ENCODE measurements at places on chromosomes 2 and 18.

DNA sequence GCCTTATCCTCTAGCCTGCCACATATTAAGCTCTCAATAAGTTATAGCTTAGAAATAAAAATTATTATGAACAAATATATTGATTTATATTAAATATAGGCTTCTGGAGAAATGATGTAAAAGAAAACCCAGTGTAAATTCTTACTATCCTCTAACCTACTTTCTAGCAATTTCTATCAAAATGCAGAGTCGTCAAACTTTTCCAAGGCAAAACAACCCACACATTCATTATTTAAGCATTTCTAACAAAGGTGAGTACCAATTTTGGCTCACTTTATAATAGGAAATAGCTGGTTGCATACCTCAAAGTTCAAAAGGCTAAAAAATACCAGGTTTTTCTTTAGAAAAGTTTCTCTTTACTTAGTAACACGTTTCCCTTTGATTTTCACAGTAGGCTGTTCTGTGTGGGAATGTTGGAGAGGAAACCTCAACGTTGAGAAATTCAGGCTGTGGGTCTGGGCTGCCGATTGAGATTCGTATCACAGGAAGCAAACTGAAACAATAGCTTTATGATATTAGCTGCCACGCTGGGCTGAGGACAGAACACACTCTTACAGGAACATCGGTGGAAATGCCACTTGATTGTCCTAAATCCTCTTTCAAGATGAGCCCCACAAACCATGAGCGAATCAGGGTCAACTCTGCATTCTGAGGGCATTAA is 53.0 kb downstream of the EPAS1 start:
- no peak for DNase-seq

- DNase-seq = no peak
Measured at GRCh38 chr2:163077241-163077640, 238.7 kb upstream of the KCNH7 start.

DNA sequence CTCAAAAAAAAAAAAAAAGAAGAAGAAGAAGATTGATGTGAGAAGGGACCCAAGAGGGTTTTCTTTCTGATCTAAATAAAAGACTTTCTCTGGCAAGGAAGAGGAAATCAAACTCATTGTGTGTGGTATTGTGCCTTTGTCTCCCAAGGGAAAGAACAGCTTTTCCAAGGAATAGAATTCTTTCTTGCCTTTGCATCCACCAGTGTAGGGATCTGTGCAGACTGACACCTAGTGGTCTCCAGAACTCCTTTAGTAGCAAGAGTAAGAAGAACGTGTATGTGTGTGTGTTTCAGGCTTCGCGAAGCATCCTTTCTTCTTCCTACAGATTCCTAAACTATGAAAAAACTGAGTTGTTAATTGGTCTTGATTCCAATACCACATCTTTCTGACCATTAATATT is 33.5 kb upstream of the CRIM1 start:
- DNase-seq = no peak

DNA sequence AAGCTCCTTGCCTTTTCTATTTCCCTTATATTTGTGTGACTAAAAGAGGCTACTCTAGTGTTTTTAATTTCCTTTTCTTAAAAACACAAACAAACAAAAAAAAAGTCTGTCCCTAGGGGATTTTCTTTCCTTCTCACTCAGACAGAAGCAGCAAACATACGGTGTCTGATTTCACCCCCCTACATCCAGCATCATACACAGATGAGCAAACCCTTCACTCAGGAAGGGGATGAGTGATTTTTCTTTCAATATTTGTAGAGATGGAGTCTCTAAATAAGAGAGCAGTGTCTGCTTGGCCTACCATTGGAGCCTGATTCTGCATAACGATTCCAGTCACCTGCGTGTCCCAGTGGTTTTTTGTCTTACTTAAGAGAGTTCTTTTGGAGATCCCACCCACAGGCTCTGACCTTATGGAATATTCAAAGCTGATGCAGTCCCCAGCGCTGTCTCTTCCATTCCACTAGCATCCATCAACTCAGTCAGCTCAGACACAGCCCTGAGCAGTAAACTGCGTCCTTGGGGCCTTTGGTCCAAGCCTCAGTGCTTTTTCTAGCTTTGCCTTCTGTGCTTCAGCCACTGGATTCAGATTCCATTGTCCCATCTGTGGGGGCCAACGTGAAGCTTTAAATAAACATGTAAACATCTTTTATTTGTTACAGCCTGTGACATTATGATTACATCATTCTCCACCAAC is 52.6 kb upstream of the TPO start:
- DNase-seq = no peak

DNA sequence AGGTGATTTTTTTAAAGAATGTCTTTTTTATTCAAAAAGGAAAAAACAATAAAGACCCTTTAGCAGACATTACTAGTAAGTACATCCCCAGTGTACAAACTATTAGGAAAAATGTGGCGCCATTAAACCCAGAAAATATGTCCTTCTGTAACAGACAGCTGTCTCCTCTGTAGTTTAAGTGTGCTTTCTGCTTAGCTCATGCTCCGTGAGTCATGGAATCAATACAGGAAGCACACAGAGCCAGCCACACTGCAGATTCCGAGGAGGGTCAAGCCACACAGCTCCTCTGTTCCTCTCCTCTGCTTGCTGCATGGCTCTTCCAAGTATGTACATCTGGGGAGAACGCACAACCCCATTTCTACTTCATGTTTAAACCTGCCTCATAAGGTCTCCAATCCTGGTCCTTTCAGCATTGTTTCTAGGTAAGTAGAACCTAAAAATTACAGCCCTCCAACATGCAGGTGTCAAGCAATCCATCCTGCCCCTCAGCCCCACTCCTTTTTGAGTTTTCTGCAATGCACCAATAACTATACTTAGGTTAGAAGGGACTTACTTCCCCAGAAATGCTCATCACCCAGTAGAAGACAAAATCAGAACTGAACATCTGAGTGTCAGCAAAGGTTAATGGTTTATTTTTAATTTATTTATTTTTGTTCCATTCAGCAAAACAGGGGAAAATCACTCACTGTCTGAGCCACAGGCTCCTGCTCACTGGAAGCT is 37.5 kb downstream of the ACVR1 start:
- DNase-seq = no peak

- no peak for DNase-seq
Measured at GRCh38 chr2:9665898-9666297, 35.1 kb upstream of the YWHAQ start.

DNA sequence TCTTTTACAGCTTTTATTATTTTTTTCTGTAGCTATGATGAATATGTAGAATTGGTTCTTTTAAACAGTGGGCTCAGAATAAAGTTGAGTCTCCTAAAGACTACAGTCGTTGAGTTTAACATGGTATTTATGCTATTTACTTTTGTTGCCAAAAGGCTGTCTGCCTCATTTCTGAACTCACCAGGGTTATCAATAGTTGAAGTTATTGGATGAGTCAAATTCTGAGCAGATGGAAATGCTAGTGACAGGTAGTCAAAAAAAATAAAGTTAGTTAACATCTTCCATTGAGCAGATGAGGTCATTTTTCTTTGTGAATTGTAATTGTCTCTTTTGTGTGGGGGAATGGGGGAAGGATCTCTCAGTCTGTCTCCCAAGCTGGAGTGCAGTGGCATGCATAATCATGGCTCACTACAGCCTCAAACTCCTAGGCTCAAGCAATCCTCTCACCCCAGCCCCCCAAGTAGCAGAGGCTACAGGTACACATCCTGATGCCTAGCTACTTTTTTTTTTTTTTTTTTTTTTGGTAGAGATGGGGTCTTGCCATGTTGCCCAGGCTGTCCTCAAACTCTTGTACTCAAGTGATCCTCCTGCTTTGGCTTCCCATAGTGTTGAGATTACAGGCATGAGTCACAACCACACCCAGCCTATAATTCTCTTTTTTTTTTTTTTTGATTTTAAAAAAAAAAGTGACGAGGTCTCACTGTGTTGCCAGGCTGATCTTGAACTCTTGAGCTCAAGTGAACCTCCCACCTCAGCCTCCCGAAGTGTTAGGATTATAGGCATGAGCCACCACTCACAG is 8.9 kb downstream of the PAPOLG start:
- no peak for DNase-seq

DNA sequence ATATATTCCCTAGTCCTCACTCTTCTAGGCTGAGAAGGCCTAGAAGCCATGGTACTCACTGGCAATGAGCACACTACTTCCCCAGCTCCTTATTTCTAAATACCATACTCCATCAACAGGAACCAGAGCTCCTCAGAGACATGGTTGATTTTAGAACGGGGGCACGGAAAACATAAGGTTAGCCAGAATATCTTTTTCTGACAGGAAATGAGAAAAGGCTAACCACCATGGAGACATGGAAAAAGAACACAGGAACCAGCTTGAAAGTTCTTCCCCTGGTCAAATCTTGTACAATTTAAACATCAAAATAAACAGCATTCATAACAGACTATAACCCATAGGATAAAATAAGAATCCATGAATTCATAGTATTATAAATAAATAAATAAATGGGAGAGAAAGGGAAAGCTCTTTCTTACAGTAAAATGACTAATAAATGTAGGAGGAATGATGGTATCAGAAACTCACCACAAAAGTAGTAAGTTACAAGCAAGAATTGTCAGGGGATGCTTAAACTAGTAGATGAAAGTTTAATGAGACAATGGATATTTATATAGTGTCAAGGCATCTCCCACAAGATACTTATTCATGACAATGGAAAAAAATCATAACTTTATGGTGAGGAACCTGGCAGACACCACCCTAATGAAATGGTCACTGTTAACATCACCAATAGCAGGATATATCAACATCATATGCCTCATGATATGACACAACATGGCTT is 20.6 kb upstream of the GCC2 start:
- DNase-seq = no peak
